Smooth muscle cell of the umbilical artery (primary cell): ENCODE measurements at places on chromosomes 12 and 14. TPM values are rescaled to one million over a fixed set of nuclear protein-coding genes. Genes with fewer than 3 reads are reported as not detected.

Gene RAD52
- 17.5 and 19.7 TPM in 2 replicates for total RNA-seq

Gene TMTC2
- 5.4 and 7.4 TPM in 2 replicates for total RNA-seq

Gene RTN1
- 7.5 and 15.4 TPM in 2 replicates for total RNA-seq

Gene TAS2R8
- total RNA-seq, result not detected in 2 replicates

Gene RFX4
- total RNA-seq, result not detected in 2 replicates

Gene ADGRD1
- total RNA-seq, result 0.05 and 2.4 TPM in 2 replicates

Gene HOXC6
- total RNA-seq, result 4.2 and 4.7 TPM in 2 replicates

Gene CFAP251
- 6.1 and 6.5 TPM in 2 replicates for total RNA-seq

Gene ART4
- 2.6 and 6.5 TPM in 2 replicates for total RNA-seq

Gene IL31
- not detected in 2 replicates for total RNA-seq

Gene FGD6
- 18.7 and 24.4 TPM in 2 replicates for total RNA-seq

Gene OTX2
- not detected in 2 replicates for total RNA-seq

Gene METTL25
- total RNA-seq, result 6.1 and 9.5 TPM in 2 replicates

Gene IQSEC3
- total RNA-seq, result 0.05 and 0.59 TPM in 2 replicates

Gene SERPINA4
- not detected in 2 replicates for total RNA-seq

Gene APPL2
- total RNA-seq, result 35.3 and 51.2 TPM in 2 replicates

Gene TAMALIN
- total RNA-seq, result 0.28 and 1.5 TPM in 2 replicates

Gene LMNTD1
- 0.51 TPM in 1 of 2 replicates, not detected in the other for total RNA-seq

Gene HPD
- not detected in 2 replicates for total RNA-seq

Gene MANSC4
- 0.89 TPM in 1 of 2 replicates, not detected in the other for total RNA-seq

Gene TCL1A
- not detected in 2 replicates for total RNA-seq

Gene B4GALNT1
- 3.3 and 7.1 TPM in 2 replicates for total RNA-seq

Gene GPR84
- total RNA-seq, result 0.05 TPM in 1 of 2 replicates, not detected in the other

Gene TRAFD1
- 40.9 and 42.8 TPM in 2 replicates for total RNA-seq

Gene RASAL1
- total RNA-seq, result not detected in 2 replicates

Gene TAS2R20
- total RNA-seq, result 3.9 and 6.6 TPM in 2 replicates

Gene BICD1
- total RNA-seq, result 15.4 and 30.7 TPM in 2 replicates

Gene IL26
- not detected in 2 replicates for total RNA-seq

Gene MGAT4C
- total RNA-seq, result under 0.01 and 0.09 TPM in 2 replicates

Gene RPGRIP1
- not detected in 2 replicates for total RNA-seq
